A172 (cell line): ENCODE measurements at places on chromosomes 16 and 17. TPM values are rescaled to one million over a fixed set of nuclear protein-coding genes. Genes with fewer than 3 reads are reported as not detected.

GRCh38 chr16:77834635-77835540, 46.5 kb downstream of the VAT1L start:
- peak; percentile 80 for DNase-seq

DNA sequence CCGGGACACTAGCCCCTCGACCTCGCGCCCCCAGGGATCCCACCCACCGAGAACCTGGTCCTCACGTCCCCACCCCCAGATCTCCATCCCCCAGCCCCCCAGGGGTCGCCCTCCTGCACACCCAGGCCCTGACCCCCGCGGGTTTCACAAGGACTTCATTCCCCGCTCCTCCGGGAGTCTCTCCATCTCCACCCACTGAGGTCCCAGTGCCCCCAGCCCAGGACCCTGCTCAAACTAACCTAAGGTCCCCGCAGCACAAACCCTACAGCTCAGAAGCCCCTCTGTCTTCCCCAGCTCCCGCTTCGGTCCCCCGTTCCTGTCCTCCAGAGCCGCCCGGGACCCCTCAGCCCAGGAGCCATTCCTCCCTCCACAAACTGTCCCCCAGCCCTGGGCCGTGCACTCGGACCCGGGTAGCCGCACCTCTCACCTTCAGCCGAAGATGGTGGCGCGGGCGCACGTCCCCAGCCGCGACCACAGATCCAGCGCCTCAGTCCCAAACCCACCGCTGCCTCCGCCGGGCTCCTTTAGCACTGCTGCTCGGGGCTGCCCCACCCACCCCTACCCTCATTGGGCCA, at the start of gene MYH10:
TSS of gene MYH10 (minus strand) at position 499 of the 575 bp plus-strand sequence. CDS start 7,479 bp downstream, outside the sequence.
- no peak for DNase-seq

GRCh38 chr16:52099382-52099781, 447.6 kb downstream of the TOX3 start:
- DNase-seq = no peak

DNA sequence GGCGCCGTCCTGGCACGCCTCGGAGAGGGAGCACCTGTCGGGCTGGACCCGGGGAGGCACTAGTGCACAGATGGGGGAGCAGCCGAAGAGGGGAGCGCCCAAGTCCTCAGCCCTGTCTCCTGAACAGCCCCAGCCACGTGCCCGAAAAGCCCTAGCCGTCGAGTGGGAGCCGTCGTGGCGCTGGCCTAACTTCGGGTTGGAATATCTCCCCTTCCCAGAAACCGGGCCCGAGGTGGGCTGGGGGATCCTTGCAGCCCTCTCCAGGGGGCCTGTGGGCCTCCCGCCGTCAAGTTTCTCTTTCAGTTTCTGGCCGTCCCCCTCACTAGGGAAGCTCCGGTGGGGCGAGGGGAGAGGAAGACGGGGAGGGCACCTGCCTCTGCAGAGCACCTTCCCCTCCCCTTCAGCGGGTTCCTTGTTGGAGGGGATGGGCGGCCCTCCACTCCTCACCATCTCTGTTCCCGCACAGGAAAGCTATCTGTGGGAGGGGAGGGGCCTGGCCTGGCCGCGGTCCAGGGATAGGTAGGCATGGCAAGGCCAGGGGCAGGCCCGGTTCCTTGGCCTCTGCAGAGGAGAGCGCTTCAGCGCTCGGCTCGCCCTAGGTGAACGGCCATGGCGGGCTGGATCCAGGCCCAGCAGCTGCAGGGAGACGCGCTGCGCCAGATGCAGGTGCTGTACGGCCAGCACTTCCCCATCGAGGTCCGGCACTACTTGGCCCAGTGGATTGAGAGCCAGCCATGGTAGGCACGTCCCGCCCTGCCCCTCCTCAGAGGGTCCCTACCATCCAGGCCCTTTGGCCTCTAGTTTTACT, 709 bp downstream of the STAT5A start:
- no peak for DNase-seq

FBXO31 gene
- 18.4 and 19.8 TPM in 2 replicates for total RNA-seq

DNA sequence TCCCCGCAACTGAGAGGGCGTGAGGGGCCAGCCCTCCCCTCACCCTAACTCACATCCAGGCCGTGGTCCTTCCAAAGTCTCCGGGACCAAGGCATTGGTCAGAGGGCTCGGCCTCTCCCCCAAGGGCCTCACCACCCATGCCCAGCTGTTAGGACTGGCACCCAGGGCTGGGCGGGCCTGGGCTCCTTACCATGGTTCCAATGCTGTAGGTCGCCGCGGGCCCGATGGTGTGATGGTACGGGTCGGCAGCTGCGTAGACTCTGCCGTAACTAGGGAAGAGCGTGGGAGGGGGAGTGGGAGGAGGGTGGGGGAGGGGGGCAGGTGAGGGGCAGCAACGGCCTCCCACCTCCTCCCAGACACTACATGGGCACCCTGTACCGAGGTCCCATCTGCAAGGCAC, 19.6 kb downstream of the ENGASE start:
- no peak for DNase-seq
